Activated T-cell treated with anti-CD3 and anti-CD28 coated beads for 48 hours (primary cell): ENCODE measurements at places on chromosomes 16 and 17.

- no peak for DNase-seq
Observed at GRCh38 chr16:57489229-57489628, 2.9 kb upstream of the DOK4 start.

GRCh38 chr16:1090620-1091587, 5.1 kb downstream of the C1QTNF8 start:
- no peak for DNase-seq

DNA sequence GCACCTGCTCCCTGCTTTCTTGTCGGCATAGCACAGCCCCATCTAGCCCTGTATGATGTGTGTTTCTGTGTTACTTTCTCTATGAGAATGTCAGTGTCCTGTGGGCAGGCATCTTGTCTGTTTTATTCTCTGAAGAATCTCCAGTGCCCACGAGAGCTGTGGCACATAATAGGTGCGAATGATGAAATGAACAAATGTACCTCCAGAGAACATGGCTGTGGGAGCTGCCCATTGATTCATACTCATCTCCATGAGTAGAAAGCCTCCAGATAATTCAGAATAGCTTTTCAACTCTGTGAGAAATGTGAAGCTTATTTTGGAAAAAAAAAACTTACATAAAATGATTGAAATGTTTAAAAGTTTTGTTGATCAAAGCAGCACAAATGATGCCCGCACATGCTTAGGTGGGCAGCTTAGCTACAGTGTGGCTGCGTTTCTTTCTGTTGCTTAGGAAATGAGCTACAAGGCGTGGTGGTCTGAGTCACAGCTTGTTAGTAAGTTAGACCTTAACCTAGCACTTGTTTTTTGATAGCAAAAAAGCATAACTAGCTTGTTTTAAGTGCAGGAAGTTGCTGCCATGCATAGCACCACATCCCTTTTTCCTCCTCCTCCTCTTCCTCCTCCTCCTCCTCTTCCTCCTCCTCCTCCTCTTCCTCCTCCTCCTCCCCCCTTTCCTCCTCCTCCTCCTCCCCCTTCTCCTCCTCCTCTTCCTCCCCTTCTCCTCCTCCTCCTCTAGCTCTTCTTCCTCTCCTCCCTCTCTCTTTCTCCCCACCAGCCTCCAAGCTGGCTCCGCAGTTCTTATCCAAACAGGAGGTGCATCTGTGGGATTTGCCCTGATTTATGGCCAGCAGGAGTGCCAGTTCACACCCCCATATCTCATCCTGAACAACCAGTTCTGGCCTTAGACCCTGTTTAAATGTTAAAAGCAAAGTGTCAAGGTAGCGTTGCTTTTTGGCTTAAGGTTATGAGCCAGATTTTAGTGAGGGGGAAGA, 221.5 kb downstream of the IRF8 start:
- DNase-seq, result no peak

DNA sequence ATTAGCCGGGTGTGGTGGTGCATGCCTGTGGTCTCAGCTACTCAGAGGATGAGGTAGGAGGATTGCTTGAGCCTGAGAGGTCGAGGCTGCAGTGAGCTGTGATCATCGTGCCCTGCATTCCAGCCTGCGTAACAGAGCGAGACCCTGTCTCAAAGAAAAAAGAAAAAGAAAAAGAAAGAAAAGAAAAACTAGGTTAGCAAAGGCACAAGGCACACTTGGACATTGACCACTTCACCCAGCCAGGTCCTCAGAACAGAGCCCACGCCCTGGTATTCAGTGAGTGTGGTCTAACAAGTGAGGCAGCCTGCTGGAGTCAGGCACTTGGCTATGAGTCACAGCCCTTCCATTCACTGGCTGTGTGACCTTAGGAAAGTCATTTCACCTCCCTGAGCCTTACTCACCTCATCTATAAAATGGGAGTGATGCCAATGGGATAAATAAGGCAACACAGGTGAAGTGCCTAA, 10.4 kb downstream of the MILR1 start:
- DNase-seq, result no peak

DNA sequence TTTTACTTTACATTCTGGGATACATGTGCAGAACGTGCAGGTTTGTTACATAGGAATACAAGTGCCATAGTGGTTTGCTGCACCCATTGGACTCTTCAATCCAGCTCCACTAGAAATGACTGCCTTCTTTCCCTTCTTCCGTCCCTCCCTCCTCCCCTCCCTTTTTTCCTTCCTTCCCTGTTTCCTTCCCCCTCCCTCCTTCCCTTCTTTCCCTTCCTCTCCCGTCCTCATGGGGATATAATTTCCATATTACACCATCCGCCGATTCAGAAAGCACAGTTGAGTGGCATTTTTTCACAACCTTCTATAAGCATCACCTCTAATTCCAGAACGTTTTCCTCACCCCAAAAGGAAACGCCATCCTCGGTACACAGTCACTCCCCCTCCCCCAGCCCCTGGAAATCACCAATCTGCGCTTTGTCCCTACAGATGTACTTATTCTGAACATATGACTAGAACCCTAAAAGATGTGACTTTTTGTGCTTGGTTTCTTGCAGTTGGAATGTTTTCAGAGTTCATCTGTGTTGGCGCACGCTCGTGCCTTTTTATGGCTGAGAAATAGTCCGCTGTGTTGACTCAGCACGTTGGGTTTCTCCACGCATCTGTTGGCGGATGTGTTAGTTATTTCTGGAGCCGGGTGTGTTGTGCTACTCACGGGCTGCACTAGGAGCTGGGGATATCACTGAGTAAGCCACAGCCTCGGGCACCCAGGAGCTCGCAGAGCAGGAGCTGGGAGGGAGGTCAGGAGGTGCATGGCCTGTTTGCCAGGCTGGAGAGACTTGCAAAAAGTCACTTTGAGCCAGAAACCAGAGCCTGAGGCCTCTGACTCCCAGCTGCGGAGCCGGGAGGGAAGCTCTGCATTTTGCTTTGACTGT, 336.4 kb downstream of the SEC14L1 start:
- no peak for DNase-seq

DNA sequence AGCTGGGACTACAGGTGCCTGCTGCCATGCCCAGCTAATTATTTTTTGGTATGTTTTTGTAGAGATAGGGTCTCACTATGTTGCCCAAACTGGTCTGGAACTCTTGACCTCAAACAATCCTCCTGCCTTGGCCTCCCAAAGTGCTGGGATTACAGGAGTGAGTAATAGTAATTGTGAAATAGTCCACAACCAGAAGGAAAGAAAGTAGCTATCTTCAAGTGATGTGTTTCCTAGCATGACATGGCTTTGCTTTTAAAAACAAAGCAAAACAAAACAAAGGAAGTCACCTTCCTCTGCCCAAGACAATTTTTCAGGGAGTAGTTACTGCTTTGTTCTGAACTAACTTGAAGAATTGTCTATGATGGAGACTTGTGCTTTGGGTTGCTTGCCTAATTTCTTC, 27.0 kb downstream of the ATP6V0A1 start:
- no peak for DNase-seq

- DNase-seq, result no peak
Observed at GRCh38 chr16:85057212-85057889, 29.8 kb downstream of the KIAA0513 start.

- DNase-seq, result no peak
Observed at GRCh38 chr17:60916043-60916442, 238.4 kb downstream of the BCAS3 start.

- no peak for DNase-seq
Observed at GRCh38 chr16:58343562-58343961, 48.7 kb upstream of the GINS3 start.

- DNase-seq, result peak; percentile 6
Observed at GRCh38 chr16:22813948-22814710, at the start of gene HS3ST2. TSS of gene HS3ST2 (plus strand) at chr16:22814162. CDS start at chr16:22814611, 449 bp downstream.
